Central memory CD8-positive, alpha-beta T cell (primary cell): ENCODE measurements at places on chromosomes 1 and 21.

DNA sequence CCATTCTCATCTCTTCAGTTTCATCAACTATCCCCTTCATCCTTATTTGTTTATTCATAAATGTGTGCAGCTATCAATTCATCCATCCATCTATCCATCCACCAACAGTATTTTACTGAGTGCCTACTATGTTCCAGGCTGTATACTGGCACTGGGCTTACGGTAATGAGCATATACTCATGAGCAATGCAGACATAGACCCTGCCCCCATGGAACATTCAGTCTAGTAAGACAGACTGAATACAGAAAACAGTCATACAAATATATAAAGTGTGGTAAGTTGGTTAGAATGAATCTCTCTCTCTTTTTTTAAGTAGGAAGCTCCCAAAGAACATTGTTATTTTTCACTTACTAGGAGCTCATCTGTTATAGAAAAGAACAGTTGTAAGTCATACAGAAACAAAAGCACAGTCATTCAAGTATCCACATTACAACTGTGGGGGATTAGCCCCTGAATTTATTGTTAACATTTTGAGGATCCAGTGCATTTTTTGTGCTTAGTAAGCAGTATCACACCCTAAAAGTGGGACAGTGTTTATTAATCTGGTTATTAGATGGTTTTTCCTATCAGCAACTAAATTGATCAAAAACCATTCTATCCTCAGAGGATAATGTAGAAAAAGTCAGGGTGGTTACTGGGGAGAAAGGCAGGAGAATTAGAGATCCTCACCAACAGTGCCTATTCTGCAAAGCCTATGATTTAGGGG is 3.6 kb downstream of the SLC16A4 start:
- no peak for DNase-seq

GRCh38 chr21:28072601-28073000 is 920.1 kb downstream of the LTN1 start:
- DNase-seq, result no peak

- DNase-seq, result no peak
Observed at GRCh38 chr1:60502506-60502905, 428.9 kb upstream of the C1orf87 start.

- peak; percentile 10 for DNase-seq
Observed at GRCh38 chr1:101567582-101568189, 330.9 kb downstream of the S1PR1 start.

- peak; percentile 69 for DNase-seq
Observed at GRCh38 chr1:169106095-169106920, at the start of gene ATP1B1. TSS of gene ATP1B1 (plus strand) at chr1:169106690. CDS start at chr1:169106830, 140 bp downstream.

- DNase-seq, result no peak
Observed at GRCh38 chr1:66758241-66758755, 6.0 kb downstream of the DYNLT5 start.
